ENCODE measurements at places on chromosomes 1 and 21. TPM values are rescaled to one million over a fixed set of nuclear protein-coding genes. Genes with fewer than 3 reads are reported as not detected.

GRCh38 chr1:180358649-180359048 lies 128.6 kb downstream of the LHX4 start:
- DNase-seq = no peak
- H3K27ac ChIP-seq = no peak overlapping the region
- no peak overlapping the region for H3K4me3 ChIP-seq

DNA sequence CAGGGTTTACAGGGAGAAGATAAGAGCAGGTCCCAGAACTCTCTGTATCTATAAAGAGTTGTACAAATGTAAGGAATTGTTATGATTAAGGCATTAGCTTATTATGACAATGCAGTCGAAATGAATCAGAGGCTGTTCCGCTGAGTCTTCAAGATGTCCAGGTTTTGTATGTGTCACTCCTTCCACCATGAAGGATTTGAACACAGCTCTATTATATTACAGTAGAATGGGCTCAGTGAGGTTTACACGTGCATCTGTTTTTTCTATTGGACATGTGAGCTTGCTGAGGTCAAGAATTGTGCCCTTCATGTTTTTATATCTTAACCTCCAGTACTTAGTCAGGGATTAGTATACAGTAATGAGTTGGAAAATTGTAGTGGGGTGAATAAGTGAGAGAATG lies 86.3 kb downstream of the MPZL1 start:
- no peaks in the 10 kb centered on the region for H3K27me3 ChIP-seq
- no peak overlapping the region for H3K4me3 ChIP-seq
- no peak for DNase-seq
- no peak overlapping the region for H3K27ac ChIP-seq
- H3K36me3 ChIP-seq = no peaks in the 10 kb centered on the region
- peaks cover 11% of the 10 kb centered on the region for H3K4me1 ChIP-seq

DNA sequence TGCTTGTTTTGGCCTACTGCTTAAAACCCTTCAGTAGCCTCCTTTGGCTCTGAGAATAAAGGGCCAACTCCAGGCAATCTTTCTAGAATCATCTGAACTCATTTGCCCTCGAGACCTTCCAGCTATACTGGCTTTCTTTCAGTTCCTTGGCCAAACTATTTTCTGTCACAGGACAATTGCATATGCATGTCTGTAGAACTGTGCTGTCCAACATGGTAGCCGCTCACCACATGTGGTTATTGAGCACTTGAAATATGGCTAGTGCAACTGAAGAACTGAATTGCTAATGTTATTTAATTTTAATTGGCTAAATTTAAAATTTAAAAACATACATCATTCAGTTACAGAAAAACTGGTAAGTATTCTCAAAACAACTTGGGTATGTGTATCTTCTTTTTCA lies 14.3 kb upstream of the GNL2 start:
- H3K27ac ChIP-seq = no peak overlapping the region
- H3K36me3 ChIP-seq = no peaks in the 10 kb centered on the region
- H3K4me1 ChIP-seq = peaks cover 14% of the 10 kb centered on the region
- H3K4me3 ChIP-seq = no peak overlapping the region
- no peaks in the 10 kb centered on the region for H3K27me3 ChIP-seq

GRCh38 chr1:47225430-47226100 lies 6.5 kb downstream of the TAL1 start:
- no peaks in the 10 kb centered on the region for H3K36me3 ChIP-seq
- peaks cover 21% of the 10 kb centered on the region for H3K4me1 ChIP-seq
- DNase-seq = no peak
- peaks cover 91% of the 10 kb centered on the region for H3K27me3 ChIP-seq
- peak overlapping the region; percentile 43 for H3K4me3 ChIP-seq
- H3K27ac ChIP-seq = peak overlapping the region; percentile 10

Gene PDC
- not detected for total RNA-seq

Gene KCNT2
- 6.5 TPM for total RNA-seq

All from esophagus muscularis mucosa (tissue), 4 donors.